ENCODE measurements at places on chromosomes 3 and 15.

GRCh38 chr3:69420781-69421520 lies 35.1 kb upstream of the FRMD4B start:
- DNase-seq = no peak

DNA sequence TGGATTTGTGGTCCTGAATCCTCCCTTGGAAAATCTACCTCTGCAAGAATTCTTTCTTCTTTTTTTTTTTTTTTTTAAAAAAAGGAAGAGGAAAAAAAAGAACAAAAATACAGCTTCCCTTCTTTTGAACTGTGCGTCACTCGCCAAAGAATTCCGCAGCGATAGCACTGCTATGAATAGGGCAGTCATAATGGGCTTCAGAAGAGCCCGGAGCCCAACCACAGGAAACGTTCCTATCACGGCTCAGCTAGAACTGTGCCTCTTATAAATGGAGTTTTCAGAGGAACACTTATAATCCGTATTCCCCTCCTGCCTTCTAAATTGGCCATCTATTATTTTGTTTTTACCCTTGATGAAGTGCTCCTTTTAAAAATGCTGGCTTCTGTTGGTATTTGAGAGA lies 227.7 kb downstream of the ADAMTS17 start:
- no peak for DNase-seq

- no peak for DNase-seq
These were observed 15.7 kb downstream of the LIPC start for GRCh38 chr15:58447271-58448010.

- DNase-seq = no peak
These were observed 12.0 kb upstream of the RTP3 start for GRCh38 chr3:46485779-46486175.

- no peak for DNase-seq
These were observed 707.9 kb upstream of the UBE2E2 start for GRCh38 chr3:22495241-22495640.

GRCh38 chr15:57746786-57747185 lies 40.3 kb downstream of the POLR2M start:
- DNase-seq = no peak

DNA sequence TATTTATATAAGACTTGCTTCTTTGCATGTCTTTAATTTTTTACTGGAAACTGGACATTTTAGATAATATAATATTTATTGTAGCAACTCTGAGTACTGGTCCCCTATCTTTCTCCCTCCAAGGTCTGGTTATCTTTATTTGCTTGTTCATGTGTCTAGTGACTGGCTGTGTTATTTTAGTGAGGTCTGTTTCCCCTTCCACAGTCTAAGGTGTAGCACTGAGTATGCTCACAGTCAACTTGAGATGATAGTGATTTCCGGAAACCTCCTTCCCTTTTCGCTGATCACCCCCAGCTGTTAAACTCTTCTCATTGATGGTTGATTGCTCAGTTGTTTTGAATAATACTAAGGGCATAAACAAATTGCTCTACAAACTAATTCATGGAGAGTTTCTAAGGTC lies 37.0 kb downstream of the PCNP start:
- no peak for DNase-seq

DNA sequence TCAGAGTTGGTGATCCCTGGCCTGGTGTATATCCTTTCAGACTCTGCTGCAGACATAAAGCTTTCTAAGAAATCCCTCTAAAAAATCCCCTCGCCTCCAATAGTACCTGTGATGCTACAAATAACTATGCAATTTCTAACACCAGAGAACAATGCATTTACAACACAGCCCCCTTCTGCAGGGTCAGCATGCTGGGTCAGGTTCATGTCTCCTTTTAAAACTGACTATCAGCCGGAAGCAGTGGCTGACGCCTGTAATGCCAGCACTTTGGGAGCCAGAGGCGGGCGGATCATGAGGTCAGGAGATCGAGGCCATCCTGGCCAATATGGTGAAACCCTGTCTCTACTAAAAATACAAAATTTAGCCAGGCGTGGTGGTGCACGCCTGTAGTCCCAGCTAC lies 77.0 kb upstream of the SPATA12 start:
- DNase-seq = no peak

DNA sequence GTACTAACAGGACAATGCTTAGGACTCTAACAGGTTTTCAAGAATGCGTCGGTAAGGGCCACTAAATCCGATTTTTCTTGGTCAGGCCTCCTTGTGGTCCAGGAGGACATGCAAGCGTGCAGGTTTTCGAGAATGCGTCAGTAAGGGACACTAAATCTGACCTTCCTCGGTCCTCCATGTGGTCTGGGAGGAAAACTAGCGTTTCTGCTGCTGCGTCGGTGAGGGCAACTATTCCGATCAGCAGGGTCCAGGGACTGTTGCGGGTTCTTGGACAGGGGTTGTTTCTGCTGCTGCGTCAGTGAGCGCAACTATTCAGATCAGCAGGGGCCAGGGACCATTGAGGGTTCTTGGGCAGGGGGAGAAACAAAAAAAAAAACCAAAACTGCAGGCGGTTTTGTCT lies 7.8 kb upstream of the UBP1 start:
- DNase-seq = no peak

- no peak for DNase-seq
These were observed 174.2 kb downstream of the NEK10 start for GRCh38 chr3:27194861-27195483.

DNA sequence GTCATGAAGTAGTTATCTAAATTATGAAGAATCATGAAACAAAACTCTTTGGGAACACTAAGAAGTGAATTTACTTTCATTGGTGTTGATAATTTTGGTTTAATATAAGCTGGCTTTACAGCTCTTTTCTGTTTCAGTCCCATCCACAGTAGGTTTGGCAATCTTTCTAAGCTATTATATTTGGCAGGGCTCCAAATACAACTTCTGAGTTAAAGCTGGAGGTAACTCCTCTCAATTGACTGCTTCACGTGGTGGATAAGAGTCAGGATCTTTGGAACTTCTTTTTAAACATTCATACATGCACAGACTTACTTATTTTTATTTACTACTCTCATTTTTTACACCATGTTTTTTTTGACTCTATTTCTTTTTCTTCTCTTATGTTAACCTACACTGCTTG lies 106.5 kb upstream of the EPHA3 start:
- DNase-seq = no peak
